ENCODE measurements at places on chromosomes 16 and 17. TPM values are rescaled to one million over a fixed set of nuclear protein-coding genes. Genes with fewer than 3 reads are reported as not detected.

GRCh38 chr17:2906901-2907300, 110.7 kb downstream of the RAP1GAP2 start:
- no peak for DNase-seq

GRCh38 chr17:37789771-37790541, 45.1 kb upstream of the HNF1B start:
- no peak for DNase-seq

DNA sequence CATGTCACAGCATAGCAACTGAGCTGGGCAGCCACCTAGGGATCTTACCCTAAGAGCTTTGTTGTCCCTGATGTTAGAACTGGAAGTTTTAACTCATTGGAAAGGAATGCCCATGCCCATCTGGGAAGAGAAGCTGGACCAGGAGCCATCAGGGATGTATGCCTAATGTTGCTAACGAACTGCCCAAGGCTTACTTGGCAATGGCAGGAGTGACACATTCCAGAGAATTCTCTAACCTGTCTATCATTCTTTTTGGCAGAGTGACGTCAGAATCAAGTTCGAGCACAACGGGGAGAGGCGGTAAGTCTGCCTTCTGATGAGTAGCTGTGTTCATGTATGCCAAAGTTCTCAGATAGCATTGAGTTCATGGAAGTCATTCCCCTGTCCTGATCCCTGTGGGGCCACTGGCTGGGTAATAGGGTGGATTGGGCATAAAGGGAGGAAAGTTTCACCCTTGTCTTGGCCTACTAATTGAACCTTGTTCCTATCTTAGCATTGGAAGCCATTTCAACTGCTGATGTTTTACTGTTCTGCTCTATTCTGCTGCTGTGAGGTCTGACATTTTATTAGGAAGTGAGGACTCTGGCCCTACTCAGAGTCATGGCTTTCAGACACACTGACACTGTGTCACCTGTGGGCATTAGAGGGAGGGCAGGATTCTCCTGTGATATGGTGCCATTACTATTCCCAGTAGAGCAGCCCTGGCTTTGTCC, 23.7 kb downstream of the MAP3K3 start:
- peak; percentile 34 for DNase-seq

DNA sequence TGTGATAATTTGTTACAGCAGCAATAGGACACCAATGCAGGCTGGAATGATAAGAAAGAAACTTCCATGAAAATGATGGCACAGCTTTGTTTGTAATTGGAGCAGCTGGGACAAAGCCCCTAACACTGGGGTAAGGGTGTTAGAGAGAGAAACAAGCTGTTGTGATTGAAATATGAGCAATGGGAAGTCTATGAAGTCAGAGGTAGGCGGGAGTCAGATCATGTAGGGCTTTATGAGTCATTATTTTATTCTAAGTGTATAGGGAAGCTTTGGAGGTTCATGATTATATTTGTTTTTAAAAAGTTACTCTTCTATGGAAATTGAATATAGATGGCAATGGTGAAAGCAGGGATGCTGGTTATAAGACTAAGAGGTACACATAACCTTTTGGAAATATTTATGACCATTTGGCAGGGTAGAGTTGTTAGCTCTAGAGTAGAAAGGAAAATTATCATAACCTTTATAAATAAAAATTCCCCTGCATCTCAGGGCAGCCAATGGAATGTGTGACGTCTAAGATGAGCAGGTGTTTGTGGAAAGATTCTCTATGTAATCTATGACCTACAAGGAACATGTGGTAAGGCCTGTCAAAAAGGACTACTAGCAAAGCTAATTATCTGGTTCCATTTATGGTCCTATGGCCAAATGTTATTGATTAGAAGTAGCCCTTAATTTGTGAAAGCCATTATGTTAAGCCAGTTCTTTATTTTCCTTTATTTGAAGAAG, 85.6 kb downstream of the KCNJ2 start:
- DNase-seq = no peak

DNA sequence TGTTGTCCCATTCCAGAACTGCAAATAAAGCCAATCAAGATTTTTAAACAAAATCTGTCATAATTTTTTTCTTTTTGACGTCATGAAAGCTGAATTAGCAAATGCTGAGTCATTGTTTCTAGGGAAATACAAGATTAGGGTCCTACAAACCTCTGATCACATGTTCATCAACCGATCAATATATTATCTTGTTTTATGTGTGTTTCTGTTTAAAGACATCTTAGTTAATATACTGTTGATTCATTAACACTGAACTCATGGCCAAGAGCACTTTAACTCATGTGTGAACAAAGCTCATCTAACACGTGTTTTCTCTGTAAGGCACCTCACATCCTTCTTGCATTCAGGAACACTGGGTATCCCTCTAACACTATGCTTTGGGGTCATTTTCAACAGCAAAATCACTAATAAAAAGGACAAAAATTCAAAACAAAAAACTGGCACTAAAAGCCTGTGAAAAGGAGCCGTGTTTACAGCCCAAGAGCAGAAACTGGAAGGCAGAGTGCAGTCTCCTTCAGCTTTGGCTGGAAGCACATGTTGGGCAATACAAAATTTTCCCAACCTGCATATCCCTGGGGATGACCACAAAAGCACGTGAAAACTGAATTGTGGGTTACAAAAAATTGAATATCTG, 102.5 kb downstream of the PARN start:
- DNase-seq = no peak

DNA sequence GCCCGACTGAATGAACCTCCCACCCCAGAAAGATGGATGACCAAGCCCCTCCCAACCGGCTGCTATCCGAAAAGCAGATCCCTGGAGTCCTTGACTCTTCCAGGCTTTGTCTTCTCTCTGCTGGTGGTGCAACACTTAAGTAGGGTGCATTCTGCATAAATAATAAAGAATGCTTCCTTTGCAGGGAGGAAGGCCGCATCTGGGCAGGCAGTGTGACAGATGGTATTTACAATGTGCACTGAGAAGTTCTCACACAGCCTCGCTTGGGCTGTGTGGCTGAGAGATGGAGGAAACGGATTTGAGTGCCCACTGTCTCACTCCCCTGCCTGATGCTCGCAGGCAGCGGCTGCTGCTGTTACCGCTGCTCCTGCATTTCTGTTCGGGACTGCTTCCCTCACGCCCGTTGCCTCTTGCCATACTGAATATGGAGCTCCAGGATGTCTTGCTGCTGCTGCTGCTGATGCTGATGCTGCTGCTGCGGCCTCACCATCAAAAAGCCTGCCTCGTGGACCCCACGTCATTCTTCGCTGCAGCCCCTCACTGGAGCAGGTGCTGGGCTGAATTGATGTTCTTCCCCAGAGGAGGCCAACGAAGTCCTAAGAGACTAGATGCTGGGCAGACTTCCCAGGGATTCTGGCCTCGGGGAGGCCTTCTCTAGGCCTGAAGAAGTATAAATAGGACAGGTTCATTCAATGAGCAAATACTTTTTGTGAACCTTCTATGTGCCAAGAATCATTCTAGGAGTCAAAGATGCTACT, 7.1 kb upstream of the RHBDL3 start:
- no peak for DNase-seq

GRCh38 chr16:87836844-87837581, 32.3 kb downstream of the SLC7A5 start:
- no peak for DNase-seq

DNA sequence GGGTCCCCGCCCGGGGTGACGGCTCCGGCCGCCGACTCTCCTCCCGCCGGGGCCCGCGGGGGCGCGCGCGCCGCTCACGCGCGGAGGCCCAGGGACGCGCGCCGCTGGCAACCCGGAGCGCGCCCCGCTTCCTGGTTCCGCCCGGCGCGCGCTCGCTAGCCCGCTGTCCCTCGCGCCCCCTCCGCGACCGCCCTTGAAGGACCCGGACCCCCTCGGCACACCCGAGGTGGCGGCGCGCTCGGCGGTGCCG, at the start of gene STAT5B:
TSS of gene STAT5B (minus strand) at position 33 of the 250 bp plus-strand sequence. CDS start 44,264 bp downstream, outside the sequence.
- peak; percentile 89 for DNase-seq

DNA sequence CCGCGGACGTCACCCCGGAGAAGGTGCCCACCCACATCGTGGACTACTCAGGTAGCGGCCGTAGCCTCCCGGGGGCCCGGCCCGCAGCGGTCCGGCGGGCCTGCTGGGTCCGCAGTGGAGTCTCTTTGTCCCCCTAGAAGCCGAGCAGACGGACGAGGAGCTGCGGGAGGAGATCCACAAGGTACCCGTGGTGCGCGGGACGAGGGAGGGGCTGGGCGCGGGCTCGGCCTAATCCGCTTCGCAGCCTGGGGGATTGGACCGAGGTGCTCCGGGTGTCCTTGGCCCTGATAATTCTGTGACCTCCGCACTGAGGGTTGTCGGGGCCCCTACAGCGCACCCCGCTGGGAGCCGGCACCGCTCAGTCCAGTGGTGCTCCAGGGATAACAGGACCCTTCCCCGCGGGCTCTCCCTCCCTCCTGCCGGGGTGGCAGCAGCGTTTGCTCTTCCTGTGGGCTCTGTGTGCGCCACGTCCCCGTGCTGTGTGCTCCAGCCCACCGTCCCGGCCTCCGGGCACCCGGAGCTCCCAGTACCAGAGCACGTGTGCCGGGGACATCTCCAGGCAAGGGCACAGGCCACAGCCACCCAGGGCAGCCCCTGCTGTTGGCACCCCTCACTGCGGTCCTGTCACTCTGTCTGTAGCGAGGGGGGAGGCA, 713 bp downstream of the RHOT2 start:
- no peak for DNase-seq

DNA sequence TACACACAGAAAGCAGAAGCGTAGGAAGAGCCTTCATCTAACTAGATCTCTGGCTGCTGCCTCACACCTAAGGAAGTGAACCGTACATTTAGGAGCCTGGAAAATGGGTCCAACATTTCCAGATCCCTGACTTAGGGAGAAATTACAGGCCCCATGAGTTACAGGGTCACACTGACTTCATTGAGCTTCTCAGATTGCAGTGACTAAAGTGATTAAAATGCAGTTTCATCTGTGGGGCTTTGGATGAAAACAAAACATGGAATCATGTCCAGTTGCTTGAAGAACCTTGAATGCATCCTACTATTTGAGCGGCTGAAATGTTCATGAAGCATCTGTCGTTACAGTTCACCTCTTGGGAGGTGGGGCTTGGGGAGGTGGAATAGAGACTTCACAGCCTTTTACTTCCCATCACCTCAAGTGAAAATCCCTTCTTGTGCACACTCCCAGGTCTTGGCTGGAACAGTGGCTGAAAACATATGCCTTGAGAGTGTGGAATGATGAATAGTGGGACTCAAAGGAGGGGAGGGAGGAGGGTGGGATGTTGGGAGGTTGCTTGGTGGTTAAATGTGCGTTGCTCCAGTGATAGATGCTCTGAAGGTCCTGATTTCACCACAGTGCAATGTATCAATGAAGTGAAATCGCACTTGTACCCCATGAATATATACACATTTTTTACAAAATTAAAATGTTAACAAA, 19.7 kb downstream of the TEKT3 start:
- no peak for DNase-seq

DNA sequence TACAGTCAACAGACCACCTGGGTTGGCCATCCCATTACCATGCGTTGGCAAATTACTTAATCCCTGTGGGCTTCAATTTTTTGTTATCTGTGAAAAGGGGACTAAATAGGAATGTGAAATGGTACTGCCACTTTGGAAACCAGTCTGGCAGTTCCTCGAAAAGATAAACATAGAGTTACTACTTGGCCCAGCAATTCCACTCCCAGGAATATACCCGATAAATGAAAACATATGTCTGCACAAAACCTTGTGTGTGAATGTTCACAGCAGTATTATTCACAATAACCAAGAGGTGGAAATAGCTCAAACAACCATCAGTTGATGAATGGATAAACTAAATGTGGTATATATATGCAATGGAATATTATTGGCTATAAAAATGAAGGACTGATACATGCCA, 87.9 kb downstream of the TANGO6 start:
- no peak for DNase-seq

- peak; percentile 57 for DNase-seq
These were observed 526 bp downstream of the ZZEF1 start for GRCh38 chr17:4142107-4142900.

DNA sequence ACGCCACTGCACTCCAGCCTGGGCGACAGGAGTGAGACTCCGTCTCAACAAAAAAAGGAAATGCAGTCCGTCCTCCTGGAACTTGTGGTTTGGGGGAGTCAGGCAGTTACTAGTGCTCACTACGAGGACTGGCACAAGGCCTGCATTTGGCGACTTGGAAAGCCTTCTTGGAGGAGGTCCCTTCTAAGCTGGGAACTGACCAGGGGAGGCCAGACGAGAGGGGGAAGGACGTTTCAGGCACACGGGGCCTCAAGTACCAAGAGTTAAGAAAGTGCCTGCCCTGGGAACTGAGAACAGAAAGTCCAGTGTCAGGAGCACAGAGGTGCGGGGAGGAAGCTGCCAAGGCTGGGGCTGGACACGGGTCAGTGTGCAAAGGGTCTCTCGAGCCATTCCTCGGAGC, 89.9 kb downstream of the ABR start:
- DNase-seq = no peak

DNA sequence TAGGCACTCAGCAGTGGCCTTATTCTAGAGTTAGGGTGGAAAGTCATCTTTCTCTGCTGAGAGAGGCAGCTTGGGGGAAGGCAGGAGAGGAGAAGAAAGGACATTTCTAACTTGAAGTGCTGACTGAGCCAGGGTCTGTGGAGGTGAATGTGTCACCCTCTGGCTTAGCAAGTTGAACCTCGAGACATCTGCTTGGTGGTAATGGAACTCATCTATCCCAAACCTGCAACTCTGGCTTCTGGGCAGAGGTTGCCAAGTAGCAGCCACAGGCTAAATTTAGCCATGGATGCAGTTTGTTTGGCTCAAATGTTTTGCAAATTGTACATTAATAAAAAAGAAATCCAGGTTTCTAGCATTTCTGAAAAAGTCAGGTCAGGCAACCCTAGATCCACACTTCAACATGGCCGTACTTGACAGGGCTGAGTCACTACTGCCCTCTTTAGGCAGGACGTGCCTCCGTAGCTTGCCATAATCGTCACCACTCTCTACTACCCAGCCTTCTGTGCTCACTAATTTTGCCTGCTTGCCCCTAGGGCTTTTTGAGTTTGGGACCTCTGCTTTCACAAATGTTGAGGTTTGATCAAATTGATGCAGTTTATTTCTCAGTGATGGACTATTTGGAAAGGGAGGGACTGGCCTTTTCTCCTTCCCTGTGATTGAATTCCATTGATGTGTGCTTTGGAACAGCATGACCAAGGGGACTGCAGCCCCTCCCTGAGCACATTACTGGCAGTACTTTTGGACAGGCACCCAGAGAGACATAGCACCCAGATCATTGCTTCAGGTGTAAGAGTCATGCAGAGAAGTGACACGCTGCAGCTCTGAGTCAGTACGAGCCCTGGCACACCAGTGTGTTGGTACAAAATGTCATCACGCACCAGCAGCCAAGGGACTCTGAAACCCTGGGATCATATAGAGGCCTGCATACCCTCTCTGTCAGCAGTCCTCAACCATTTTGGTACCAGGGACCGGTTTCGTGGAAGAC, 5.2 kb downstream of the CDH13 start:
- DNase-seq = no peak

- no peak for DNase-seq
These were observed 17.4 kb downstream of the CYB5D2 start for GRCh38 chr17:4160294-4160859.

GRCh38 chr17:929586-929985, 50.0 kb downstream of the NXN start:
- DNase-seq = no peak

Gene CD300E
- 0.30 TPM for polyA plus RNA-seq

Gene ZNF19
- polyA plus RNA-seq = 0.99 TPM

Gene ABCC12
- 0.08 TPM for polyA plus RNA-seq

Gene KRT24
- not detected for polyA plus RNA-seq

Gene CEP295NL
- 0.29 TPM for polyA plus RNA-seq

Gene KRTAP3-1
- polyA plus RNA-seq = not detected

Gene KRT33B
- not detected for polyA plus RNA-seq

Gene HBA1
- polyA plus RNA-seq = 1.8 TPM

Gene TP53TG3C
- polyA plus RNA-seq = not detected

Gene SRCIN1
- 0.19 TPM for polyA plus RNA-seq

Gene PLD6
- 3.8 TPM for polyA plus RNA-seq

Gene SLC6A4
- 0.73 TPM for polyA plus RNA-seq
